IPS-NIHi11 (cell line): ENCODE measurements at places on chromosomes 1 and 21.

DNA sequence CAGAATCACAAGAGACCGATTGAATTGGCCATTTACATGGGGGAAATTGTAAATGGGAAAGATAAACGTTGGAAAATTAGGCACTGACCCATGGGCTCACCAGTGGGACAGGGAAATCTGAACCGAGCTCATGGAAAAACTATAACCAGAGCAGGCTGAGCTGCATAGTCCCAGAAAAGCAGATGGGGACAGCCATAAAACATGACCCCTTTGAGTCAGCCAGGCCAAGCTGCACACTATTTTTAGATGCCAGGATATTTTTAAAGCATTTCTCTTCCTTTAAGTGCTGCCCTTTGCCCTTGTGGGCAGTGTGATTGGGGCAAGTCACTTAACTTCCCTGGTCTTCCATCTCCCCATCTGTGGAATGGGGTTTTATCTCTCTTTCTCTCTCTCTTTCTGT is 184.1 kb downstream of the FOXD2 start:
- no peak for DNase-seq

GRCh38 chr1:24481101-24481500 is 21.5 kb upstream of the RCAN3 start:
- peak; percentile 33 for DNase-seq

DNA sequence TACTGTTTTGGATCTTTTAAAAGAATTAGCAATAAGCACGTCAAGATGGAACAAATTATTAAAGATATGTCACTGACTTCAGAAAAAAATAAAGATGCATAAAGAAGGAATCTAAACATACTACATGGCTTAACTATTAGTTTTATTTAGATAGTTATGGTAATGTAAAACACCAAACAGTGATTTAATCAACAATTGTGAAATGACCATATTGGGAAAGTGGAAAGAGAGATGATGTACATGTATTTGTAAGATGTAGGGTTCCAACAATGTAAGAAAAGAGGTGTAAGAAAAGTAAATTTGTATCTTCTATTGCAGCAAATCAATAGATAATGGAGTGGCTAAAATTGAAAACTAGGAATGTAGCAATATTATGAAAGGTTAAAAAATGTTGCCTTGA is 6.4 kb upstream of the AIM2 start:
- no peak for DNase-seq

- DNase-seq: no peak
Observed at GRCh38 chr1:27621051-27621920, 13.7 kb downstream of the FGR start.

DNA sequence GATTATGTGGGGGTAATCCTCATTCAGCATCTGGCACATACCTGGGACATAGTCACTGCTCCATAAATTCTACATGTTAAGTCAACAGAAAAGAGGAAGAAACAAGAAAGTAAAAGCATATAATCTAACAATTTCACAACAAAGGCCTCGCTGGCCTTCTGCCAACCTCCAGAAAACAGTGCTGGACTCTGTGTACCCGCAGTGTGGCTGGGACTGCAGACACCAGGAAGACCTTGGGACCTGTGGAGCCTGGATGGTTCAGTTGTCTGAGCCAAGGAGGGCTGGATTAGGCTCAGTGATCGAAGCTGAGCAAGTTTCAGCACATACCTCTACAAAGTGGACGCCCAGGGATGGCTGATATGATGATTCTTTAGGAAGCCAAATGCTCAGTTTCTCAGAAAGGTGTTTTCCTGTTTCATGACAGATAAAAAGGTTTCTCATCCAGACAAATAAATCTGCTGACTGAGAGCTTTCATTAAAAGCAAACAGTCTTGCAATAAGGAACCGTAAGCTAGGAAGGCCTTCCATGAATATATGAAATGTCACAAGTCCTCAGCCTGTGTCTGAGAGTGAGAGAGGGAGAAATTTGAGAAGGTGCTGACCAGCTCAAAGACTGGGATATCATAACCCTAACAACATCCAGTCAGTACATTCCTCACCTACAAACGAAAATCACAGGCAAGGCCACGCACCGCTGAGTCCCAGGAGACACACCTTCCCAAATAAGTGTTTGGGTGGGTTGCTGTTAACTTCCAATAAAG is 48.4 kb downstream of the CAPZB start:
- DNase-seq: no peak
